ENCODE measurements at places on chromosomes 12 and 14.

DNA sequence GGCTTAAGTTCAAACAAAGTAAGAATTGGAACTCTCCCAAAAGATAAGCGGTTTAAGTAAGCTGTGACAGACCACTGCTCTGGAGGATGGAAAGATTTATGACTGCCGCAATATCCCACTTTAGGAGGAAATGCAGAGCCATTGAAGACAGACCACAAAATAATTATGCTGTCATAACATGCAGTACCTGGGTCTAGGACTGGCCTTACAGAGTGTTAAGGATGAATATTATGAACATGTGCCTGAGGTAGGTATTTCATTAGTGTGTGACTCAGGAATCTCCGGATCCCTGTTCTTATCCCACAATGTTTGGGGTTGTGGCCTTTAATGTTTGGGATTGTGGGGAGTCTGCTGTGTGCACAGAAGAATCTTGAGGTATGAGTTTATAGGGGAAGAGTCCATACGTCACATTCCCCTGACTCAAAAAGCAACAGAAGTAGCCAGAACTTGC, 114.9 kb downstream of the SAMD4A start:
- DNase-seq: no peak

GRCh38 chr14:98227000-98227726, 1044.8 kb downstream of the BCL11B start:
- DNase-seq: peak; percentile 22

- no peak for DNase-seq
Observed at GRCh38 chr12:88309546-88309945, 167.4 kb downstream of the TMTC3 start.

DNA sequence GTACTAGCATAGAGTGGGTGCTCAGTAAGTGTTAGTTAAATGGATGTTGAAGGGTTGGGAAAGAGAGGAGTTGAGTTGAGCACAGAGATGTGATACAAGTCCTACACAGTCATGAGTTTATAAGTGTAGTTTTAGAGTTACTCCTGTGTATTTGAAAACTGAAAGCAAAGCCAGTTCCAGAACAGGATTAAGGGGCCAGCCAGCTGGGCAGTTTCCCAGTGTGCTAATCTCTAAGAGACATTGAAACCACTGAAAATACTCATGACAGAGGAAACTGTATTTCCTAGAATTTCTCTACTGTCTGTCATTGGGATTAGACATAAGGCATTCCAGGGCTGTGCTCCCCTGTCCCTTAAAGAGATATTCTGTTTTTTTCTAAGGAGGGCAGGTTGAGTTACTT, 101.0 kb downstream of the DERA start:
- DNase-seq: no peak

DNA sequence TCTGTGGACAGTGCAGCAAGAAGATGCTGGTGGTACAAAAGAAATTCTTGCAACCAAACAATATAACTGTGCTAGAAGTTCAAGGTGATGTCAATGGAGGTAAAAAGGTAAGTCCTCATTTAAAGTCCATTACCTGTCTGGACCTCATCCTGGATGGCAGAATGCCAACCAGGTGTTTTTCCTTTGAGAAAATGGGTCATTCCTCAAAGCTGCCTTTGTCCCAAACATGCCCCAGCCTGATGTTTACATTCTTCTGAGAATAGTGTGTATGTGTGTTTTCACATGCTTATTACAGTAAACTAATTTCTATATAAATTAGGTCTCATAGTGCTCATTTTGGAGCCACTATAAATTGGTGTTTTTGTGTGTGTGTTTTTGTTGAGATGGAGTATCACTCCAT, 24.9 kb downstream of the ACTR6 start:
- DNase-seq: no peak

GRCh38 chr12:10721651-10722501, 1.2 kb downstream of the YBX3 start:
- DNase-seq: peak; percentile 37

DNA sequence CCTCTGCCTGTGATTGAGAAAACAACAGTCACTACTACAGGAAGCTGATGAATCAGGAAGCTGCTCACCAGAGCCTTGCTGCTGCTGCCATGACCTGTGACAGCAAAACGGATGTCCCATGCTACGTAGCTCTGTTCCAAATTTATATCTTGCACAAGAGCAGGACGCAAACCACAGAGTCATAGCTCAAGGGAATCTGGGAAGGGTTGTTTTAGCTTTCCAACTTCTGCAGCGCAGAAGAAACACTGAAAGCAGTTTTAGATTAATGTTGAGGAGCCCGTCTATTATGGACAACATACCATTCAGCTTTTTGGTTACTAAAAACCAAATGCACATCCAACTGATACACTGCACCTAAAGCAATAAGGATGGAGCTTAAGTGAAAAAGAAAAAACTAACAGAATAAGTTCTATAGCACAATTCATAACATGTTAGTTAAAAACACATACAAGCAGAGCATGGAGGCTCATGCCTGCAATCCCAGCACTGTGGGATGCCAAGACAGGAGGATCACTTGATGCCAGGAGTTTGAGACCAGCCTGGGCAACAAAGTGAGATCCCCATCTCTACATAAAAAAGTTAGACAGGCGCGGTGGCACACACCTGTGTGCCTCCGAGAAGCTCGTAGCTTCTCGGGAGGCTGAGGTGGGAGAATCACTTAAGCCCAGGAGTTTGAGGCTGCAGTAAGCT, 1.7 kb upstream of the ANKRD33 start:
- DNase-seq: peak; percentile 47

GRCh38 chr12:112694065-112694464, 97.5 kb upstream of the RPH3A start:
- no peak for DNase-seq

- DNase-seq: no peak
Observed at GRCh38 chr12:13258717-13259119, 62.2 kb downstream of the EMP1 start.

GRCh38 chr12:1698720-1699119, 7.8 kb downstream of the ADIPOR2 start:
- no peak for DNase-seq

DNA sequence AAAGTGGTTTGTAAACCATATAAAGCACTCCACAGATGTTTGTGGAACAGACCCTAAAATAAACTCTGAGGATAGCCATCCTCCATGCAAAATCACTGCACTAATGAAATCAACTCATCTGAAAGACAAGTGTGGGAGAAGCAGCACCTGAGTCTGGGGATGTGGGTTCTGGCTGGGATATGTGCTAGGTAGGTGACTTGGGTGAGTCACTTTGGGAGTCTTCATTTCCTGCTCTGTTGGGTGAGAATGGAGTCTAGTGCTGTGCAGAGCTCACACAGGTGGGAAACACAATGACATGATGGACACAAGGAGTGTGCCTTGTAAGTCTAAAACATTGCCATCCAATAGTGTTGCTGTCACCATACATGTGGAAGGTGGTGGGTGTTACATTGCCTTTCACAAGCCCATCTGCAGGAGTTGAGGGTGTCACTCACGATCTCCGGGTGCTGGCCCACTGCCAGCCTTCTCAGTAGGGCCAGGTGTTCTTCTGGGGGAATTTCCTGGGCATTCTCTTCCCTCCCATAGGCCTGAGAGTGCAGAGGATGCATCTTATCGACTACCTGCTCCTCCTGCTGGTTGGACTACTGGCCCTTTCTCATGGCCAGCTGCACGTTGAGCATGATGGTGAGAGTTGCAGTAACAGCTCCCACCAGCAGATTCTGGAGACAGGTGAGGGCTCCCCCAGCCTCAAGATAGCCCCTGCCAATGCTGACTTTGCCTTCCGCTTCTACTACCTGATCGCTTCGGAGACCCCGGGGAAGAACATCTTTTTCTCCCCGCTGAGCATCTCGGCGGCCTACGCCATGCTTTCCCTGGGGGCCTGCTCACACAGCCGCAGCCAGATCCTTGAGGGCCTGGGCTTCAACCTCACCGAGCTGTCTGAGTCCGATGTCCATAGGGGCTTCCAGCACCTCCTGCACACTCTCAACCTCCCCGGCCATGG, 2.0 kb downstream of the SERPINA4 start:
- no peak for DNase-seq
